ENCODE measurements at places on chromosomes 16 and 17.

- DNase-seq: no peak
These were observed 76.3 kb upstream of the WSB1 start for GRCh38 chr17:27217631-27218030.

- no peak for DNase-seq
These were observed 9.4 kb downstream of the ZNF469 start for GRCh38 chr16:88392111-88392510.

DNA sequence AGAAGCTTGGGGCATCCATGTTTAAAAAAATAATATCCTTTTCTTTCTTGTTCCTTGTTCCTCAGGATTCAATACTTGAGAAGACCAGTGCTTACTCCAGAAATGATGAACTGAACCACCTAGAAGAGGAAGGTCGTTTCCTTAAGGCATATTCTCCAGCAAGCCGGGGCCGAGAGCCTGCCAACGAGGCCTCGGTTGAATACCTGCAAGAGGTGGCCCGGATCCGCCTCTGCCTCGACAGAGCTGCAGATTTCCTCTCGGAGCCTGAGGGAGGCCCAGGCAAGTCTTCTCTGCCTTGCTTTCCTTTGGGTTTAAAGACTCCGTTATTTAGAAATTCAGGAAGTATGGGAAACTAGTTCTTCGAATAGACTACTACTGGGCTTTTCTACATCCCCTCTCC, 42.5 kb upstream of the ENDOV start:
- no peak for DNase-seq

GRCh38 chr17:63741408-63742173, at the start of gene STRADA:
TSS of gene STRADA (minus strand) at chr17:63741799. CDS start at chr17:63728369, 13,430 bp downstream.
- DNase-seq: peak; percentile 99

DNA sequence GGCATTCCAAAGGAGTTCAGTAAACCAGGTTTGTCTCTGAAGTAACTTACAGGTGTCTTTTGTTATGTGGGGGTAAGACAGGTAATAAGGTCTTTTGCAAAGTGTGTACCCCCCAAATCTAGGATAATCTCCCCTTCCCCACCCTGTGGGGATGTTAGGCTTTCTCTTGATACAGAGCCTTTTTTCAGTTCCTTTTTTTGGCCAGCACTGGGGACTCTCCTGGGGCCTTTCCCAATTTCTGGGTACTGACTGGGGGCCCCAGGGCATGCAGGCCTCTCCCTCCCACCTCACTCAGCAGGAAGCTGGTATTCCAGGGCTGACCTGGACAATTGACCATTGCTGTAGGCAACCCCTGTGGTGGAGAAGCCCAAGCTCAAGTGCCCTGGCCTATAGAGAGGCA, 84.3 kb upstream of the IRX6 start:
- no peak for DNase-seq

- DNase-seq: peak; percentile 69
These were observed 124.1 kb downstream of the PRKCA start for GRCh38 chr17:66426397-66427033.

GRCh38 chr16:67150833-67151396, at the start of gene B3GNT9:
TSS of gene B3GNT9 (minus strand) at chr16:67150998. CDS start at chr16:67150485, 513 bp downstream.
- DNase-seq: peak; percentile 72

DNA sequence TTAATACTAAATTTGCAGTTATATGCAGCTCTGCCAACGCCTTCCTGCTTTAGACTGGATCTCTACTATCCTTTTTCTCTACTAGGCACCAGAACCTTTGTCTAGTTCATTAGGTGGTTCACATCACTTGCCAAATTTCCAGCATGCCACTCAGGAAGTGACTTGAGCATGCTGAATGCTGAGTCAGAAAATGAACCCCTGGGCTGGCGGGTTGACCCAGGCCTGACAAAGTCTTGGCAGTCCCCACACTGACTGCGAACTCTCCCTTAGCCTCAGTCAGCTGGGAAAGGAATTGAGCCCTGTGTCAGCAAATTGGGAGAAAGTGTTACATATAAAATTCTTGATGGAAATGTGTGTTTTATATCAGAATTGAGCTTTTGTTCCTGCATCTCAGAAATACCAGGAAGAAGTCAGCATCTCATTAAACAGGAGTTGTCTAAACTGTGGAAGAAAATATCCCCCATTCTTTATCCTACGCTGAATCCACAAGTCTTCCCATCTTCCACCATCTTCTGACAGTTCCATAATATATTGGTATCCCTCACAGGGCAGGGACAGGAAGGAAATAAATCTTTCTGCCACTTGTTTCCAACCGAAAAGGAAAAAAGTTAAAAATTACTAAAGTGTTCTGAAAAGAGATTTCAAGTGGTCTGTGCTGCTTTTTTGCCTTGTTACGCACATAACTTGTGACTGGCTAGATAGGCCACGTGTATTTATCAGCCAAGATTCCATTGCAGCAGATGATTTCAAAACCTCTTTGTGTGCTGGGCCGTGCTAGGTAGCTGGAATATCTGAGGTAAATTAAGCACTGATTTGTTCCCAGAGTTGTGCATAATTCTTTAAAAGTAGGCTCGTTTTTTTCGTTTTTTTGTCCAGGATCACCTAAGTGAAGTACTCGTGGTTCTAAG, 16.7 kb upstream of the SLC12A3 start:
- no peak for DNase-seq

DNA sequence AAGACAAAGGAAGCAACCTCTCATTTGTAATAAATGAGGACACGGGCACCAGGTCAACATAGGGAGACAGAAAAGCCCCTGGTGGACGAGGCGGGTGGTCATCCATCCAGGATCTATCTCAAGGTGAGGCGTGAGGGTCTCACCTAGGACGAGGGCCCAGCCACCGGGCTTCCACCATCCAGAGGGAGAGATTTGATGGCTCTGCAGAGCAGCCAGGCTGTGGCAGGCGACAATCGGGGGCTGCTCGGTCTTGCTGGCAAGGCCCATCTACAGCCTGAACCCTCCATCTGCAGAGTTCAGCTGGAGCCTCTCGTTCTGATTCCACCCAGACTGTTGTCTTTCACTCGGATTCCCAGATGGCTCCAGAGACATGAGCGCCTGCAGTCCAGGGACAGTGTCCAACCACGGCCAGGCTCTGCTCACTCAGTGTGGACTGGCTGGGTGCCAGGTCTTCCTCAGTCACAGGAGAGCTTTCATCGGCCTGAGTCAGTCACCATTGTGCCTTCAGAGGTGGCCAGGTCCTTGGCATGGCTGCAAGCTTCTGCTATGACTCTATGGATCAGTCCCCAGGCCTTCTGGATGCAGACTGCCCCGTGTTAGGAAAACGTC, 5.9 kb downstream of the LITAFD start:
- no peak for DNase-seq

GRCh38 chr16:68760671-68761275, 23.7 kb downstream of the CDH1 start:
- no peak for DNase-seq

- DNase-seq: no peak
These were observed 39.2 kb upstream of the GSE1 start for GRCh38 chr16:85573696-85574641.

DNA sequence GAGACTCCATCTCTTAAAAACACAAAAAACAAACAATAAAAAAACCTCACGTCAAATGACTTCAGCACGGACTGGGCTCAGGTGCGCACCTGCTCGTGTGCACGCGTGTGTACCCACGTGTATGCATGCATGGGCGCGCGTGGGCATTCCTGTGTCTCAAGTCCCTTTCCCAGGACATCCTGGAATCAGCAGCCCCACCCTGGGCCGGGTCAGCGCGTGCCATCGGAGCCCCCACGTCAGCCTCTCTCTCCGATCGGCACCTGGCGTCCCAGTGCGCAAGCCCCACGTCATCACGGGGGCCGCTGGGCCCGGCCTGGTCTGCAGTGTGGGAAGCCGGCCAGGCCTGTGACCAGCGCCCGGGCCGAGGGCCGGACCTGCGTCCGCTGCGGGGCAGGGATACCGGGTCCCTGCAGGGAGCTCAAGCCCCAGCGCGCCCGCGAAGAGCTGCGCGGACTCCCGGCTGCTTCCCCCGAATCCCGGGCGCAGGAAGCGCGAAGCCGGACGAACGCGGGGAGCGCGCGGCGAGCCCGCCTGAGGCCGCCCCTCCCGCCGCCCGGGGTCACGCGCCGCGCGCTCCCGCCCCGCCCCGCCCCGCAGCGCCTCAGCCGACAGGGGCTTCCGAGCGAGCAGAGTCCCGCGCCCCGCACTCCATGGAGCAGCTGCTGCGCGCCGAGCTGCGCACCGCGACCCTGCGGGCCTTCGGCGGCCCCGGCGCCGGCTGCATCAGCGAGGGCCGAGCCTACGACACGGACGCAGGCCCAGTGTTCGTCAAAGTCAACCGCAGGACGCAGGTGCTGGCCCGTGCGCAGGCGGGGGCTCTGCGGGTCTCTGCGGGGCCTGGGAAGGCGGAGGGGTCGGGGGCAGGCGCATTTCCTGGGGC, at the start of gene FN3K:
TSS of gene FN3K (plus strand) at position 629 of the 880 bp plus-strand sequence. CDS start at position 651, 22 bp downstream.
- DNase-seq: peak; percentile 68

GRCh38 chr17:79330696-79331095, 256.1 kb downstream of the ENGASE start:
- DNase-seq: no peak

GRCh38 chr17:60231691-60232090, 81.9 kb downstream of the CA4 start:
- no peak for DNase-seq

GRCh38 chr16:29745853-29746345, at the start of gene C16orf54:
TSS of gene C16orf54 (minus strand) at chr16:29745990. CDS start at chr16:29744951, 1,039 bp downstream.
- DNase-seq: peak; percentile 90

GRCh38 chr17:44310188-44310587, 1.8 kb downstream of the RUNDC3A start:
- no peak for DNase-seq

DNA sequence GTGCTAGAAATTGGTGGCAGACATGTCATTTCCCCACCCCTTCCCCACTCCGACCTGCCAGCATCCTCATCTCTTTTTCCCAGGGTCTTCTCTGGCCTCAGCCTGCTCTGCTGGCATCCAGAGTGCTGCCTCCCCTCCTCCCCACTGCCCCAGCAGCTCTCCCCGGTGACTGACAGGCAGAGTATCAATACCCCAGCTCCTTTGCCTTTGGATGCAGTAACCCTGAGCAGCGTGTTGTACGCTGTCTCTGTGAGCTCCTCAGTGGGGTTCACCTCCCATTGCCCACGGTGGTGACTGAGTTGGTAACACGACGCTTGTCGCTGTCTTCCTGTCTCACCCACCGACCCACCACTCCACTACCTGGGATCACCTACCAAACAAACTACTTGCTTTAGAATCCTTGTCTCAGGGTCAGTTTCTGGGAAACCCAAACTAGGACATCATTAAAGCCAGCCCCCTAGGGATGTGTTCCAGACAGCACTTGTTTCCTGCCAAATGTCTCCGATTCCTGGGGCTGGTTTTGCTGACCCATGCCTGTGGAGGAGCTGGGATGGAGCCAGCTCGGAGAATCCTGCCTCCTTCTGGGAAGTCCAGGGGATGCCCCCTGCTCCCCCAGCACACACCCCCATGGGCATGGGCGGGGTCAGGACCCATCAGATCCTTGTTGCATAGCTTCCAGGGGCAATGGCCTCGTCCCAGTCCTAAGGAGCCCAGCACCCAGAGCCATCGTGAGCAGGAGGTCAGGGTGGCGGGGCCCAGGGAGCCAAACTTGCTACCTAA, 8.3 kb upstream of the SBK1 start:
- DNase-seq: no peak

DNA sequence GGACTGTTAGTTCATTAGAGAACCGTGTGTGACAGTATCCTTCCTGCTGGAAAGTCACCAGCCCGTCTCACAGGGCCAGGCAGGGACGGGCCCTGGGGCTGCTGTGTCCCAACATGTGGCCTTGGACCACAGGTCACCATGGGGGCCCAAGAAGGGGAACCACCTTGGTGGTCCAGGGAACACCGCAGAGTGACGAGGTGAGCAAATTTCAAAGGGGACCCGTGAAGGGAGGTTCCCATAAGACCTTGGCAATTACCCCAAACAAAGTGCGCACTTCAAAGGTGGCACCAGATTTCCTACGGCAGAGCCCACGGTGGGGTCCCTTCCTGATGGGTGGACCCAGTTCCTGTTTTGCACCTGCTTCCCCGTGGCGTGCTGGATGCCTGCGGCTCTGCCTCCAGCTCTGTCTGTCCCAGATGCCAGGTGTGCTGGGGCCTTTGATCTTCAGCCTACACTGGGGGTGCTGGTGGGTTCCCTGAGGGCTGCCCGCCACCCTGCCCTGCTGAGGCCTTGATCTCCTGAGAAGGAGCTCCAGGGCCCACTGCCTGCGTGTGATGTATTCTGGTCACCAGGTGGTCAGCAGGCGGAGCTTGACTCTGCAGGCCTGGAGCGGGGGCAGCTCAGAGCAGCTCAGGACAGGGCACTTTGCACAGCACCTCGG, 27.0 kb downstream of the SLC7A5 start:
- no peak for DNase-seq

GRCh38 chr16:35492225-35492624, 2032.8 kb downstream of the TP53TG3F start:
- DNase-seq: no peak

GRCh38 chr16:17683281-17683680, 212.5 kb upstream of the XYLT1 start:
- no peak for DNase-seq

- peak; percentile 90 for DNase-seq
These were observed 10.1 kb downstream of the P3H4 start for GRCh38 chr17:41801374-41802271.

DNA sequence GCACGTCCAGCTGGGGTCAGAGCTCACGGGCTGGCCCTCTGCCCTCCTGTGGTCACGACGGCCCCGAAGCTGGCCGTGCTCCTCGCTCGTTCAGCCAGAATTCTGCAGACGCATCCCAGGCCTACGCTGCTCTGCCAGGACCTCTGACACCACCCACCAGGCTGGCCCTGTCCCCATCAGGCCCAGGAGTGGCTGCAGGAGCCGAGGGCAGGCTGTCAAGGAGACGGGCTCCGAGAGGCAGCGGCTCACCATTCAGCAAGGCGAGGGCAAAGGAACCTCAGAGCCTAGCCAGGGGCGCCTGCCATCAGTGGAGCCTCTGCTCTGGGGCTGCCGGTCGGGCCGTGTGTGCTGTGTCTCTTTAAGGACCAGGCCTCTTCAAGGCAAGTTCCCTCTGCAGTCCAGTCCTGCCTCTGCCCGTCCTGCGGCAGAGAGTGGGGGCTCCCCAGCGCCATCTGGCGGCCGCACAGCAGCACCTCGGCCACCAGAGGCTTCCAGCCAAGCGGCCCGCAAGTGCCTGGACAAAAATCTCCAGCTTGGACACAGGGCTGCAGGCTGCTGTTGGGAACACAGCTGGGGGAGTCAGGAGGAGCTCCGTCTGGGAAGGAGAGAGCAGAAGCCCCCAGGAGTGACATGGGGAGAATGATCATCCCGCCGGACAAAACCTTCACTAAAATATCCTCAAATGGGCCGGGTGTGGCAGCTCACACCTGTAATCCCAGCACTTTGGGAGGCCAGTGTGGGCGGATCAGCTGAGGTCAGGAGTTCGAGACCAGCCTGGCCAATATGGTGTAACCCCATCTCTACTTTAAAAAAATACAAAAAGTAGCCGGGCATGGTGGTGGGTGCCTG, 7.4 kb upstream of the ABR start:
- peak; percentile 90 for DNase-seq

DNA sequence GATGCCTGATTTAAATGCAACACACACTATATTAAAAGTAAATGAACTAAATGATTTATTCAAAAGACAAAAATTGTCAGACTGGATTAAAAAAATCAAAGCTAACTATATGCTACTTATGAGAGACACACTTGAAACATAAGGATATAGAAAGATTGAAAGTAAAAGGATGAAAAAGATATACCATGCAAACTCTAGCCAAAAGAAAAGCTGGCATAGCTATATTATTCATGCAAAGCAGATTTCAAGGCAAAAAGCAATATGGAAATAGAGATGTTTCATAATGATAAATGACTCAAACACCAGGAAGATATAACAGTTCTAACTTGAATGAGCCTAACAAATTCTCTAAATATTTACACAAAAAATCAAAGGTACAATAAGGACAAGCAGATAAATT, 149.2 kb downstream of the MYO1D start:
- DNase-seq: no peak

GRCh38 chr17:225551-225950, 44.1 kb upstream of the DOC2B start:
- DNase-seq: no peak

Measured in activated CD8-positive, alpha-beta memory T cell treated with anti-CD3 and anti-CD28 coated beads for 24 hours (primary cell).